ENCODE measurements at places on chromosomes 7 and 10.

DNA sequence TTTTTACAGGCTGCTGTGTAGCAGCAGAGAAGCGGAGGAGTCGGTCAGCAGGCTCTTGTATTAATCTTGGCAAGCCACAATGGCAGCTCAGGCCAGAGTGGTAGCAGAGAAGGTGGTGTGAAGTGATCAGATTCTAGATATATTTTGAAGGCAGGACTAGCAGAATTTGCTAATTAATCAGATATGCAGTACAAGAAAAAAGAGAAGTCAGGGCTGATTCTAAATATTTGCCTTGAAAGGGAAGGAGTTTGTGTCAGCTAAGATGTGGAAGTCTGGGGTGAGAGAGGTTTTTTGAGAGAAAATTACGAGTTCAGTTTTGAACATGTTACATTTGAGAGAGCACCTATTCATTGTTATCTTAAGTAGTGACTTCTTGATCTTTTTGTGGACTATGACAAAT, 176.3 kb downstream of the WNT2 start:
- DNase-seq, result no peak

DNA sequence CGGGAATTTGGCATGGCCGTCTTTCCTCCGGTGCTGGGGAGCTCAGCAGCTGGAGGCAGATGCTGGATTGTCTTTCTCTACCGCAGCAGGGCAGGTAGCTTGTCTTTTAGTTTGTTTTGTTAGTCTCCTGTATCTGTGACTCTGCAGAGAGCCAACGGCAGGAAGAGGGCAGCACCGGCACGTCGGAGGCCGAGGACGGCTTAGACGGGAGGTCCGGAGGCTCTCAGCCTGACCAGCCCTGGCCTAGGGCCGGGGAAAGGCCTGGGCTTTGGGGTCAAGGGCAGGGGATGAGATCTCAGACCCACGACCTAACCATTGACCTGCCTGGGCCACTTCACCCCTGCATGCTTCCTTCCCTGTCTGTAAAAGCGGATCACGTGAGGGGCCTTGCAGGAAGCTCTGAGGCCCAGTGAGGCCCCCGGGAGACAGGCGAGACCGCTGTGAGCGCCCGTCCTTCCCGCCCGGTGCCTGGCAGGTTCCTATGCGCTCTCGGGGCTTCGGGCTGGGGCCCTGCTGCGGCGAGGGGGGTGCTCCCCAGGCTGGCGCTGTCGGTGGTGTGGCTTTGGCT, 72.7 kb downstream of the LHPP start:
- no peak for DNase-seq

- no peak for DNase-seq
Measured at GRCh38 chr7:142331941-142332340, 74.1 kb upstream of the PRSS58 start.

DNA sequence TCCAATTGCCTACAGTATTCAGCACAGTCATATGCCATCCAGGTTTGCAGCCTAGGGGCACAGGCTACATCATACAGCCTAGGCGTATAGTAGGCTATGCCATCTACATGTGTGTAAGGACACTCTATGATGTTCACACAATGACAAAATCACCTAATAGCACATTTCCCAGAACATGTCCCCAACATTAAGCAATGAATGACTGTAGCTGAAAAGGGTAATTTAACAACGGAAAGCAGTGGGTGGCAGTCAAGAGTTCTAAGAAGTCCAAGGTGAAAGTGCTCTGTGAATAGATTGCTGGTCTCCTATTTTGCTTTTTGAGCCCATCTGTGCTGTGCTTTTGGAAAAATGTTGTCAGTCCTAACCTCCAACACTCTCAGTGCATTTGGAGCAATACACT, 162.6 kb downstream of the KLF6 start:
- DNase-seq, result no peak

DNA sequence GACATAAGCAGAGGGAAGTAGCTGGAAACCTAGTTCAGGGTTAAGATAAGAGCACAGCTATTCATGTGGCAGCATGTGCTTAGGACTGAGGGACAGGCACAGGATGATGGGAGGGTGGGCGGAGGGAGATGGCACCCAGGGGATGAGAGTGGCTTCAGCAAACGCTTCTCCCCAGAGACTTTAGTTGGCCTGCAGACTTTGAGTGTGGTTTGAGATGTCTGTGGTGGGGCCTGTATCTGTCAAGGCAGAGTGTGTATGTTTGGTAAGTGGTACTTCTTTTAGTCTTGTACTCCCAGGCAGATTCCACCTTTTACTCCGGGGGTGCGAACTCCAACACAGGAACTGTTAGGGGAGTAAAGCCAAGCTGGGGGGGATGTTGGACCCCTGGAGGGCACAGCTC, 88.9 kb downstream of the WDFY4 start:
- DNase-seq, result no peak

- no peak for DNase-seq
Measured at GRCh38 chr10:47076949-47077361, 165.7 kb downstream of the PTPN20 start.

DNA sequence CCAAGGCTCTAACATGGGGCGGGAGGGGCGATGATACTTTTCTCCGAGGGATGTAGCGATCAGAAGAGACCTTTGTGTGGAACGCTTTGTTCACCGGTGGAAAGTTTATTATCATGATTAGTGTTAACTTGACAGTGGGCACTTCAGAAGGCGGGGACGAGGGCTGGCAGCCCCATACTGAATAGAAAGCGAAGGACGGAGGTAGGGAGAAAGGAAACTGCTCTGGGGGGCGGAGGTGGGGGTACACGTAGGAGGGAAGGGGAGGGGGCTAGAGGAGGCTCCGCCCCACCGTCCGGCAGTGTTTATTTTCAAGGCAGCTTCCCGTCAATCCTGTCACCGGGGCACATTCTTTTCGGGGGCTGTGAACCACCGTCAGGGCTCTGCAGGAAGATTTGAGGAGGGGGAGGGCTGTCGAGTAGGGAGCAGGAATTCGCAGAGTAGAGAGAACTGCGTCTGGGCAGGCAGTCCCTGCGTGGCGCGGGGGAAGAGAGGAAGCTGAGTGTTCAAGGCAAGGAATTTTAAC, 9.4 kb upstream of the NKX2-3 start:
- no peak for DNase-seq

DNA sequence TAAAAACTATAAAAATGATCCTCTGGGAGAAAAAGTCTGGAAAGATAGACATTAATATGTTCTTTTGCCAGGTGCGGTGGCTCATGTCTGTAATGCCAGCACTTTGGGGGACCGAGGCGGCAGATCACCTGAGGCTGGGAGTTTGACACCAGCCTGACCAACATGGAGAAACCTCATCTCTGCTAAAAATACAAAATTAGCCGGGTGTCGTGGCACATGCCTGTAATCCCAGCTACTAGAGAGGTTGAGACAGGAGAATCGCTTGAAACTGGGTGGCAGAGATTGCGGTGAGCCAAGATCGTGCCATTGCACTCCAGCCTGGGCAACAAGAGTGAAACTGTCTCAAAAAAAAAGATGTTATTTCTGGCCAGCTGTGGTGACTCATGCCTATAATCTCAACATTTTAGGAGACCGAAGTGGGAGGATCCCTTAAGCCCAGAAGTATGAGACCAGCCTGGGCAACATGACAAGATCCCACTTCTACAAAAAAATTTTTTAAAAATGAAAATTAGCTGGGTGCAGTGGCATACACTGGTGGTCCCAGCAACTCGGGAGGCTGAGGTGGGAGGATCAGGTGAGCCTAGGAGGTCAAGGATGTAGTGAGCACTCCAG, 101.9 kb upstream of the LRRN3 start:
- DNase-seq, result no peak

GRCh38 chr7:148698007-148698396, 701 bp upstream of the CUL1 start:
- DNase-seq, result no peak

- DNase-seq, result no peak
Measured at GRCh38 chr7:92837000-92837749, 802 bp upstream of the CDK6 start.

Measured in GOT3 (cell line).